Activated CD8-positive, alpha-beta T cell treated with anti-CD3 and anti-CD28 coated beads for 36 hours (primary cell): ENCODE measurements at places on chromosomes 4 and X. TPM values are rescaled to one million over a fixed set of nuclear protein-coding genes. Genes with fewer than 3 reads are reported as not detected.

DNA sequence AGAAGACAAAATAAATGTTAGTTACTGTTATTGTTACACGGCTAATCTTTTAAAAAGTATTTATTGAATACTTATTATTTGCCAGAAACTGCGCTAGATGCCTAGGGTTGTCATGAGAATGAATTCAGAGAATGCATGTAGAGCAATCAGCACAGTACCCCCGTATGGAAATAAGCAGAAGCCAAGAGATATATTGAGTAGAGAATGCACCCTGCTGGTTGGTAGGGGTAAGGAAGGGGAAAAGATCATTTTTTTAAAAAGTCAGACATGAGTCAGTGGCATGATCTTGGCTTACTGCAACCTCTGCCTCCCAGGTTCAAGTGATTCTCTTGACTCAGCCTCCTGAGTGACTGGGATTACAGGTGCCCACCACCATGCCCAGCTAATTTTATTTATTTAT is 13.1 kb upstream of the DRP2 start:
- peak; percentile 4 for DNase-seq

DNA sequence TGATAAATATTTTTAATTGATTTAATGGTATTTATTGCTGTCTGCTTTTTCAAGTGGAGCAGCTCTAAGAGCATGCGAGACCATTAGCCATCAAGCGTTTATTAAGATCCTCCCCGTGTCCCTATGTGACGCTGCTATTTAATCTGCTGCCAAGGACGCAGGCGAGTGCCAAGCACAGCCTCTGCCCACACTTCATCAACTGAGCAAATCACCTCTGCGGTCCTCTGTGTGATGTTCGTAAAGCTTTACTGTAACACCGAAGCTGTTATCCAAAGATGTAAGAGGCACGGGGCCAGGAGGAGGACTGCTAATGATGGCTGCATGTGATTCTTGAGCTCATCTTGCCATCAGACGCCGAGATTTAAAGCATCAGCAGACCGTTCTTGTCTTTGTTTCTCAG is 79.5 kb downstream of the STOX2 start:
- no peak for DNase-seq

DNA sequence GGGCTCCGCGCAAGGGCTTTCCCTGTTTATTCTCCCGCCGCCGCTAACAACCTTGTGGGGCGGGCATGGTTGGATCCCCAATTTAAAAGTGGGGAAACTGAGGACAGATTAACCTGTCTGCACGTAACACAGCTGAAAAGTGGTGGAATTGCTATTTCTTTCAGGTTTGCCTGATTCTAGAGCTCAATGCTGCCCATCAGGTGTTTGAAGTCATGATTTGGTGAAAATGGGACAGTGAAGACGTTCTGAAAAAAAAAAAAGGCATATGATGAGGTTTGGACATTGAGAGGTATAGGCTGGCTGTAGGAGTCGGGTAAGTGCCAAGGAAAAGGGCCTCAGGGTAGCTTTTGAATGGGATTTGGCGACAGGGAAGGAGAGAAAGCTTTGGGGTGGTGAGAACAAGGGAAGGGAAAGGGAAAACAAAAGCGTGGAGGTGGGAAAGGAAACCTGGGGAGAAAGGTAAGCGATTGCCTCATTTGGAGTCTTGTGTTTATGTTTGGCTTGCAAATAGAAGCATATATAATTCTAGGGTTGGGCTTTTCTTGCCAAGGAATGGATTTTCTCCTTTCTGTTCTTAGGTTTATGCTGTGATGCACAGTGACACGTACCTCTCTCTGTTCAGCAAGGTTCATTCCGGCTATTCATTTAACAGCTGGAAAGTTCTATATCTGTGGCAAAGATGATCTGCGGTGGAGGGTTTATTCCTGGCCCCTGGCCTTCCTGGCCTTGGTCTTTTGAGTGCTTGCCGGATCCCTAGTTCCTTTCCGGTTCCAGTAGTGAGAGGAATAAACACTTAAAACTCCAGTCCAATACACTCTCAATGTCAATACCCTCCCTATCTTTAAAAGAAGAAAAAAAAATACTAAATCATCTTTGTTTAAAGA is 2.4 kb upstream of the STIM2 start:
- no peak for DNase-seq

- no peak for DNase-seq
Measured at GRCh38 chrX:107646735-107647134, 18.4 kb downstream of the PRPS1 start.

GRCh38 chr4:163398238-163398637 is 54.5 kb downstream of the NPY5R start:
- no peak for DNase-seq

- DNase-seq = peak; percentile 52
Measured at GRCh38 chrX:40201329-40201885, 103.6 kb upstream of the BCOR start.

DNA sequence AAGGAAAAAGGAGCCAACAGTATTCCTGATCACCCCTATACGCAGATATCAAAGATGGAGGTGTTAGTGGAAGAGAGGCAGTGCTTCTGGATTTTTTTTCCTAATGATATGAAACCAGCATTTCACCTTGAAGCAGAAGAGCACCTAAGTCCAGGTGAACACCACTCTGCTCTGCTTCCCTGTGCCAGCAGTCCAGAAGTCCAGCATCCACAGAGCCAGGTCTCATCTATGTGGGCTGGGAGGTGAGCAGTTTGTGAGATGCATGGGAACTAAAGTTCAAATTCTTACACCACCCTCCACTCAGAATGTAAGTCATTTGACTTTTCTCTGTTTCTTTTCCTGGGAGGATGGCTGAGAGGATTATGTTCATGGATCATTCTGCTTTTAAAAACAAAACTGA is 202.6 kb downstream of the RELL1 start:
- DNase-seq = no peak

DNA sequence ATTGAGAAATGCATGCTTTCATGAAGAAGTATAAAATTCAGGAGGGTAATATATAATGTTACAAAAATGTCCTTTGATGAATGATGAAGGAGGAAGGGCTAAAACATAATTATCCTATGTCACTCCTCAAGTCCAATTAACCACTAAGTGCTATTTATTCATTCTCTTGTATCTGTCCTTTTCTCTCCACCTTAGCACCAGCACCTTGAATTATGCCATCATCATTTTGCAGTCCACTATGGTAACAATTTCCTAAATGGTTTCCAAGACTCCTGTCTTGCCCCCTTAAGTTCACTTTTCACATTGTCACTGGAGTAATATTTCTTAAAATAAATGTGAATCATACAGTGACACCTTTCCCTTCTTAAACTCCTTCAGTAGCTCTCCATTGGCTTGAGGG is 756.3 kb downstream of the STPG2 start:
- no peak for DNase-seq

GRCh38 chr4:39660045-39660444 is 21.4 kb upstream of the SMIM14 start:
- no peak for DNase-seq

DNA sequence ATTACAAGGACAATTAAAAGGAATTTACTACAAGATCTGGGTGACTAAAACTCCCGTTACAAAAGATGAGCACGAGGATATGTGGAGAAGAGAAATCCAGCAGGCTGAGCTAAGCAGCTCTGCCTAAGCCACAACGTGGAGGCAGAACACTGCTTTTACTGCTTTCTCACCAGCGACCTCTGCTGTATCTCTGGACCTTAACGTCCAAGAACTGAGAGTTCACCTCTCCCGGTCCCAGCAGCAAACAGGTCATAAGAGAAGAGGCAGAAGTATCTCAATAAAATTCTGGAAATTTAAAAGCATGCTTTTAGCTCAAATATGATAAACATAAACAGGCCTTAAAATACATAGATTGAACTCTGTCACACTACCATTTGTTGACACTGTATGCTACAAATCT is 81.0 kb downstream of the ADGRA3 start:
- DNase-seq = peak; percentile 32

- DNase-seq = peak; percentile 59
Measured at GRCh38 chrX:134599184-134599914, 58.9 kb downstream of the PLAC1 start.

- DNase-seq = peak; percentile 54
Measured at GRCh38 chr4:140242357-140243277, 88.6 kb upstream of the MAML3 start.

DNA sequence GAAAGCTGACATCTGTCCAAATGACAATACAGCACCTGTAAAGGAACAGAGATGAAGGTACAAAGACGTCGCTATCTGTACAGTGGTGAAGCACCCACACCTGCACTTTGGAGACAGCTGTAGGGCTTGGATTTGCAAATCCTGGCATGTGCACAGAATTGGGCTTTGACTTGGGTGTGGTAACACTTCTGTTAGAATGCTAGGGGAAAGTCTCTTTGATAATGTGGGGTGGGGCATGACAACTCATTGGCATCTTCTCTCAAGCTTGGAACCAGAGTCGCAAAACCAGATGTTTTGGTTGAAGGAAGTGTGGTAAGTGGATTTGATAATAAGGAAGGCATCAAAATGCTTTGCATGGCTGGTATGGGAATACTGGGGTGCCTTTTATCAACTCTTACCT is 55.5 kb downstream of the VCX3B start:
- no peak for DNase-seq

GRCh38 chr4:13940921-13941320 is 313.4 kb upstream of the BOD1L1 start:
- no peak for DNase-seq

DNA sequence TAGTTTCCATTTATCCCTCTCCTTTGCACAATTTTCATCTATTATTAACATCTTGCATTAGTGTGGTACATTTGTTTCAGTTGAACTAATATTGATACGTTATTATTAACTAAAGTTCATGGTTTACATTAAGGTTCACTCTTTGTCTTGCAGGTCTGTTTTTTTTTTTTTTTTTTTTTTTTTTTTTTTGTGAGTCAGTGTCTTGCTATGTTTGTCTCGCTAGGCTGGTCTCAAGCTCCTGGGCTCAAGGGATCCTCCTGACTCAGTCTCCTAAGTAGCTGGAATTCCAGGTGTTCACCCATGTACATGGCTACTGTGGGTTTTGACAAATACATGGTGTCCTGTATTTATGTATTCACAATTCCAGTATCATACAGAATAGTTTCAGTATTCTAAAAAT is 6.8 kb downstream of the TBC1D19 start:
- DNase-seq = no peak

DNA sequence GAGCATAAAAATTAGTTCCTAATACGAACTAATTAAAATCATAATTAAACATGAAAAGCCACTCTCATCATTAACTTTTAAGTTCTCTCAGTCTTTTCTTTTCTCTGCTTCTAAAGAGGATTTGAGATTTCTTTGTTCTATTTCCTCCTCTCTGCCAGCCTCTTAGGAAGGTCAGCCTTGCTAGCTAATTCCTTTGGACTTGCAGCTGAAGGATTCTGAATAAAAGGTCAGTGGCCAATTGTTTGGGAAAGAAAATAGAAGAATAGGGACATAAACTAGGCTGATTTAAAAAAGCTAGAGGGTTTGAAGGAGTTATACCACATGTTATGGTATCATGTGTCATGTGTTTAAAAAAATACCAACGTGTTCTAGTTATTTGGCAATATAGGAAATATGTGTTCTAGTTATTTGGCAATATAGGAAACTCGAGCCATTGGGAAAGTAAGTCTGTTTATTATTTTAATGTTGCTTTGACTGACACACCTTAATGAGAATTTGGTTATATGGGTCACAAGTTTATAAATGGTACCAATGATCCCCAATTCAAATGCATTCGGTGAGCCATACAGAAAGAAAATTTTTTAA is 1668.7 kb upstream of the PCDH7 start:
- DNase-seq = no peak

- no peak for DNase-seq
Measured at GRCh38 chr4:4720646-4721045, 138.8 kb upstream of the MSX1 start.

- DNase-seq = no peak
Measured at GRCh38 chr4:133996431-133997121, 205.0 kb downstream of the PABPC4L start.

DNA sequence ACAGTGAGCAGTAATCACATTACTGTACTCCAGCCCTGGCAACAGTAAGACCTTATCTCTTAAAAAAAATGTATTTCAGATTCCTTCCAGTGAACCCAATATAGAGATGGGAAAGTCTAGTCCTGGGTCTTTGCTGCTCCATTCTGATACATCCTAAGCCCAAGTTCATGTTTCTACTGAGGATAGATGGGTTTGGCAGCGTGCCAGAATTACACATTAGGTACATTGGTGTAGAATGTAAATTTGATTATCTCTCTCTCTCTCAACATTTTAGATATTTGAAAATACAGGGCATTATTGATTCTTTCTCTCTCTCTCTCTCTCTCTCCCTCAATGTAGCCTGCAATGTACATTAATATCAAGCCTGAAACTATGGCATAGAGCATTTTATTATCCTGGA is 43.5 kb upstream of the ZNF330 start:
- DNase-seq = peak; percentile 2

- no peak for DNase-seq
Measured at GRCh38 chr4:48483006-48483776, at the start of gene SLC10A4. SLC10A4 (plus strand) TSS chr4:48483343; CDS start chr4:48483562, 219 bp downstream.

GRCh38 chr4:31598639-31599038 is 878.5 kb downstream of the PCDH7 start:
- DNase-seq = no peak

DNA sequence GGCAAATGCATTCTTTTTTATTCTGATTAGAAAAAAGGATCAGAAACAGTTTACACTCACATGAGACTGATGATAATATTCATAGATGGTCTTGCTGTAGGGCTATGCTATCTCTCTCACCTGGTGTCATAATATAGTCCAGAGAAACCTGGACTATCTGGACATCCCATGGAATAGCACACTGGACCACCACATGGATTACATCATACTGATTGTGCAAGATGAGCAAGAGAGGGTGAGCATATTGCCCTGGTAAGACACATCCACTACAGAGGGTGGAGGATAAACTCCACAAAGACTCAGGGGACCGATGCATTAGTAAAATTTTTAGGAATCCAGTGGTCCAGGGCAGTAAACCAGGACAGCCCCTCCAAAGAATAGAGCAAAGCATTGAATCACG is 8.2 kb downstream of the SYN1 start:
- DNase-seq = no peak

GRCh38 chr4:74794382-74795010 is at the start of gene BTC:
BTC (minus strand) TSS chr4:74794523; CDS start chr4:74794325, 198 bp downstream.
- peak; percentile 11 for DNase-seq

DNA sequence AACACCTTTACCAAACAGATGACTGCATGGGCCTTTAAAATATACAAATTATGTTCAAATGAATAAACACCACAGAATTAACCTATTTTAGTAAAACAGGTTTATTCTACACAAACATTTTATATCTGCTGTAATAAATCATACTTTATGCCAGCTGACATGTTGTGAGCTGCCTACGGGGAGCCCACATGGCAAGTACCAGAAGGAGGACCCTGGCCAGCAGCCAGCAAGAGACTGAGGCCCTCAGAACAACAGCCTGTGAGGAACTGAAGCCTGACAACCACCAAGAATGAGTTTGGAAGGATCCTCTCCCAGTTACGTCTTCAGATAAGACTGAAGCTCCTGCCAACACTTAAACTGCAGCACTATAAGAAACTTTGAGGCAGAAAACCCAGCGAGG is 377.0 kb downstream of the PDGFC start:
- no peak for DNase-seq

GRCh38 chr4:77454858-77455257 is 150.8 kb upstream of the CXCL13 start:
- DNase-seq = no peak

Gene UGT8
- total RNA-seq = 0.07 TPM

Gene GNRHR
- not detected for total RNA-seq

Gene RPS6KA6
- total RNA-seq = 0.04 TPM

Gene WFS1
- total RNA-seq = 1.8 TPM

Gene HELT
- not detected for total RNA-seq

Gene LRP2BP
- total RNA-seq = 1.2 TPM

Gene NRK
- total RNA-seq = not detected

Gene LAGE3
- total RNA-seq = 49.8 TPM

Gene NPY2R
- not detected for total RNA-seq
